Frontal cortex (tissue), 4 donors: ENCODE measurements at places on chromosomes 12 and 14. TPM values are rescaled to one million over a fixed set of nuclear protein-coding genes. Genes with fewer than 3 reads are reported as not detected.

The DCN gene
- total RNA-seq, result 41.6 TPM

The ASCL1 gene
- total RNA-seq, result 8.2 TPM

- DNase-seq, result no peak
Measured at GRCh38 chr14:88568196-88568595, 5.4 kb downstream of the ZC3H14 start.

DNA sequence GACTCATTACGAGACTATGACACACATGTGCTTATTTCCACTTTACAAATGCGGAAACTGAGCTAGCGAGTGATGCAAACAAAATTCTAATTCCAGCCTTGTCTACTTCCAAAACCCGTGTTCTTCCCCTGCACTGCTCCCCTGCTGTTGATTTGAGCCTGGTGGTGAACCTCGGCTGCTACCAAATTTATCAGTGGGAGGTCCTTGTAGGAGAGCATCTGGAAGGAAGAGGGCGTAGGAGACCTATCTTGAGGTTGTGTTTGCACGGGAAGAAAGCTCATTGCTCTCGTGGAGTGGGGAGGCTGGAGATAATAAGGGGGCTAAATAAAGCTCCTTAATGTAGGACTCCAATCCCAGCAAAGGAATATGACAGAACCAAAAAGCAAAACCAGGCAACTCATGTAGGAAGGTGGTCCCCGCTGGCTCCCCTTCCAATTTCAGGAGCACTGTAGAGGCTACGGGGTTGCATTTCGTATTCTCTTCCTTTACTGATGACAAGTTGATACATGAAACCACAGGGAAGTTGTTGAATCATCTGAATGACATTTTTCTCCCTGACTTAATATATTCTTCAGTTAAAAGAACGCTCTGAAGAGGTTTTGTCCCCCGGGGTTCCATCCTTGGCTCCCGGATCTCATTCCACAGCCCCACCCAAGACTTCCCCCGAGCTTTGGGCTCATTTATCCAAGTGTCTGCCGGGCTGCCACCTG, 52.6 kb downstream of the FZD10 start:
- DNase-seq, result no peak

The GUCY2C gene
- under 0.01 TPM for total RNA-seq

The PACS2 gene
- total RNA-seq, result 73.0 TPM

DNA sequence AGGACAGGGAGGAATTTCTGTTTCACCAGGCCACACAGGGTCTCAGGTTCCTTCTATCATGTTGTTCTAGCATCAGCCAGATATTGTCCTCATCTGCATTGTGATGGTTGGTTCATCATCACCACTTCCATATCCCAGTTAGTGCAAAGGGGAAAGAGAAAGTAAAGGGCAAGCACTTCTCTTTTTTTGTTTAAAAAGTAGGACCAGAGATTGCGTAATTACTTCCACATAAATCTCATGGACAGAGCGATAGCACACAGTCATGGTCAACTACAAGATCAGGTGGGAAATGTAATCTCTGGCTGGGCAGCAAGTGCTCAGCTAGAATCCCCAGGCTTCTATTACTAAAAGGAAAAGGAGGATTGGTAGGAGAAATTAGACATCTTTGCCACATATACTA, 155.1 kb downstream of the KIF21A start:
- no peak for DNase-seq

DNA sequence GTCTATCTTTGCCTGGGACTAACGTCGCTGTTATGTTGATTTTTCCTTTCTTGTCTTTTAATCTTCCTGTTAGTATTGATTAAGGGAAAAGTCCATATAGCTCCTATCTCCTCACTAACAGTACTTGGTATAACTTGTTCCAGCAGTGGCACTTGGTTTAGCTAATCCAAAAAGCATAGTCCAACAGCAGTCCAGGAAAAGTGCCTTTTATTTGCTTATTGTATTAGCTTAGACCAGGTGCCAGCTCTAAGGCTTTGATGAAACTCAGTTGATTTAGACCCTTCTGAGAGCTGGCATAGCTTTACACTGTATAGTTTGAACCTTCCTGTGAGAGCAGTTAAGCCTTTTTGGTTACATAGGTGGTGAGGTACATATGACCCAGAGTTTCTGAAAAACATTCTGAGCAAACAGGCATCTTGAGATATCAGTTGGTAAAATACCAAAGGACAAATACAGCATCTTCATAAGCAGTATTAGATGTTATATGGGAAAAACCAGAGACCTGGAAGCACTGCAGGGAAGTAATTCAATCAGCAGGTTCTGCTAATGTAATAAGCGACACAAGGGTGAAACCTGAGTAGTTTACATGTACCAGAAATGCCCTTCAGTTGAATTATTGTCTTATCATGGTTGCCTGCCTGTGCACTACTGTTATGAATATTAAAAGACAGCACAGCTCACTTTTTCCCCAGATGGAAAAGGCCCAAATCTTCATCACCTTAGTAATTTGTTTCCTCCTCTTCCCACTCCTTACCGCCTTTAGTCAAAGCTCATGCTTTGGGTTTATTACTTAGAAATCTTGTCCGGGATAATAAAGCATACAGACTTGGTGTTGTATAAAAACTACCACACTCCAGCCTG, 13.0 kb downstream of the PELI2 start:
- no peak for DNase-seq

The TMED10 gene
- total RNA-seq, result 108 TPM

The HDAC7 gene
- total RNA-seq, result 4.9 TPM

DNA sequence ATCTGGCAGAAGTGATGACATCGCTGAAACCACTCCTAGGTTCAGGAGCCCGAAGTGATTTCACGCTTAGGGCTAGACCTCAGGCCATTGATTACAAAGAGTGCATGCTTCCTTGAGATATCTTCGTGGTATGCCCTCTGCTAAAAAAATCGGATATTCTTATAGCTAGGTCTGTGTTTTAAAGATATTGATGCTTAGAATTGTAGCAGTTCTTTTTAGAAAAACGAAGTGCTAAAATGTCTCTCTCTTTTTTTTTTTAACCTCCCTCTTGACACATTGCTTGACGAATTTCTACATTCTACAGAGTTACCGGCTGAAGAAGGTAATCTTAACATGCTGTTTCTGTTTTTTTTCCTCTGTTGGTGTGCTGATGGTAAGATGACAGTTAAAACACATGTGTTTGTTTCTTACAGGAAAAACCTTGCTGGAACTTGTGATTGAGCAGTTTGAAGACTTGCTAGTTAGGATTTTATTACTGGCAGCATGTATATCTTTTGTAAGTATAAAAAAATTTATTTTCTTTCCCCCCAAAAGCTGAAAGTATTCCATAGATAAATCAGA, 1.3 kb downstream of the ATP2A2 start:
- no peak for DNase-seq

- DNase-seq, result no peak
Measured at GRCh38 chr14:85873006-85873405, 343.1 kb downstream of the FLRT2 start.

DNA sequence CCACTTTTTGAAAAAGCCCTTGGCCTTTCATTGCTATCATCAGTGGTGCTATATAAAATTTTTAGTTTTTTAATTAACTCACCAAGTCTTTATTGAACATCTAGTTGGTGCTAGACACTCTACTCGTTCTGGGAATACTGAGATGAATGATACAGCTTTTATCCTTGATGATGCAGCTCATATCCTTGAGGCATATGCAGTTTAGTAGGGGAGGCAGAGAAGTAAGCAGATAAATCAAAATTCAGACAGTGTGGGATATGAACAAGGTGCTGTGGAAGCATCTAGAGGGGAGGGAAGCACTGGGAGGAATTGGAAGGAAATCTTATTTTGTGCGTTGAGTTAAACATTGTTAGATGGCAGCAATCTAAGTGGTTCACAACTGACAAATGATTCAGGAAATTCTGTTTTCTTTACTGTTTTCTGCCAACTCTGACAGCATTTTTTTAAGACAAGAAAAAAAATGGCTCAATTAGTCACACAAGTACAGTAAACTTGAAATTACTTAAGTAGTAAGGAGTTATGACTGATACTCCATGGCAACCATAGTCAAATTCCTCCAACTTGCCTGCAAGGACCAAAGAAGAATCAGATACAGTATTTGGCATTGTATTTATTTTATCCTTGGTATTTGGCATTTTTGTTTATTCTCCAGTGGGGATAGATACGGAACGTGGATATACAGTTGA, 119.2 kb downstream of the TMTC2 start:
- no peak for DNase-seq

The IGF1 gene
- 2.9 TPM for total RNA-seq

DNA sequence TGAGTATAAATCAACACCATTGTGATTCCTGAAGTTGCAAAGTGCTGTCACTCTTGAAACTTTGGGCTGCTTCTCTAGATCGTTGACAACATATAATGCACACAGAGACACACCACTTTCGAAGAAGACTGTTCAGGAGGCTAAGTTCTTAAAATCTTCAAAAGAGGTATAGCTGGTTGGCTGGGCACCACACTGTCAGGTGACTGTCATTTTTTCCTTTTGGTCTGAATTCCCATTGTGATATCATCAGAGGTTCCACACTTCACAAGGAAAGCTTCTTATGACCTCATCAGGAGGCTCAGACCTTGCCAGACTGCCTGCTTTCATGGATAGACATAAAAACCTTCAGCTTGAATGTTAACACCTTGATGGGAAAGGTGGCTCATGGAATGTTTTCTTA, at the start of the genes CAPZA3 and PLCZ1:
CAPZA3 (plus strand) TSS at position 301 of the 400 bp plus-strand sequence. CDS start 150 bp downstream, outside the sequence.
PLCZ1 (minus strand) TSS at position 194 of the 400 bp plus-strand sequence. CDS start 641 bp downstream, outside the sequence.
- DNase-seq, result no peak

DNA sequence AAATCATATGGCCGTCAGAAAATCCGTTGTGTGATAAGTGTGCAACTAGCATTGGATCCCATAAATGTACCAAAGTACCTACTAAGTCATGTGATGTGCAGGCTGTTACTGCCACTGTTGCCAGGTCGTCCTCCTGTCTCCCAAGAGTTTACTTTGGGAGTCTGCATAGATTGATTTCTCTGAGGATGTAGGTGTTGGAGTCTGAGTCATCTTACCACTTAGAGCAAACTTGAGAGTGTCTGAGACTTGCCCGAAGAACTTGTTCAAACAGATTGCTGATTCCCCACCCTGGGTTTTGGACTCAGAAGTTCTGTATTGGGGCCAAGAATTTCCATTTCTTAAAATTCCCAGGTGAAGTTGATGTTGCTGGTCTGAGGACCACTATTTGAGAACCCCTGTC, 11.4 kb downstream of the TMX1 start:
- no peak for DNase-seq

DNA sequence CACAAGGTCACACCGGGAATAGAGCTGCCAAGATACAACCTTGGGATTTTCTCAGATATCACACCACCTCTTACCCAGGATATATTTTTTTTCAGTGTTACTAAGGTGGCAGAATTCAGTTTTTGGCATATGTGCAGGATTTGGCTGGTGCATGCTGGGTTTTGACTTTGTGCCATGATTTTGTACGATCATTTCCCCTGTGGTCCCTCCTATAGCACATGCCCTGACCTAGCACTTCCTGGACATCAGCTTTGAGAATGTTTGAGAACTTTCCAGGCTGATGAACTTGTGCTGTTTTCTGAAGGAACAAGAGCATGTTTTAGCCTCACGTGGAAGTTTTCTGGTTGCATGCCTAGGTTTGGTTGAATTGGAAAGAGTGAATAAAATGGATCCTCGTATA, 11.0 kb upstream of the TBPL2 start:
- DNase-seq, result no peak

DNA sequence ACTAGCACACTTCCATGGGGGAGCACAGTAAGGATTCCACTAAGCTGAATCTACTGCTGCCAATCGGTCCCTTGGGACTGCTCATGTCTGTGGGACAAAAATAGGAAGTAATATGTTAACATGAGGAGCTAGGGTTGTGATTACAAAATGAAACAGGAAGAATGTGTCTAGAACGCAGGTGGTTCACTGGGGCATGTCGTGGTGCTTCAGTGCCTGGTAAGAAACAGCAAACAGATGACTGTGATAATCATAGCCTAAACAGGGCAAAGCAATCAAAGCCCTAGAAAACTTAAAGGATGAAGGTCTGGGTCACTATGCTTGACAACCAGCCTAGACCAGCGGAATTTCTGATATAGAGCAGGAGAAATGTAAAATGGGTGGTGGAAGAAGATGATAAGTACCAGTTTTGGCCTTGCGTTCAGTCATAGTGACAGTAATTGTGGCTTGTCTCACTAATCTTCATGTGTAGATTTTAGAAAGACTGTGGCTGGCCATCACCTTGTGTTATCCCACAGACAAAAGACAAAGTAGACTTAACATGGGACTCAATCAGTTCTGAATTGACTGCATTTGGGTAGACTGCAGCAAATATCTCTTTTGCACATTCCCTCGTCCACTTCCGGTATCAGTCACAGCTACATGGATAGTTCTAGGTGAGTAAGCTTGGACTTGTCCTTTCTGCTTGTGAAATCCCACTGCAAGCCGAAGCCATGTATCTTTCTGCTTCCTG, 51.4 kb downstream of the WASHC3 start:
- no peak for DNase-seq

- DNase-seq, result no peak
Measured at GRCh38 chr12:115946092-115946491, 331.4 kb downstream of the MED13L start.

- DNase-seq, result no peak
Measured at GRCh38 chr12:120141336-120141735, 24.8 kb upstream of the RAB35 start.

The SLC2A3 gene
- total RNA-seq, result 50.5 TPM

- DNase-seq, result no peak
Measured at GRCh38 chr14:51682411-51682810, 30.7 kb downstream of the FRMD6 start.

DNA sequence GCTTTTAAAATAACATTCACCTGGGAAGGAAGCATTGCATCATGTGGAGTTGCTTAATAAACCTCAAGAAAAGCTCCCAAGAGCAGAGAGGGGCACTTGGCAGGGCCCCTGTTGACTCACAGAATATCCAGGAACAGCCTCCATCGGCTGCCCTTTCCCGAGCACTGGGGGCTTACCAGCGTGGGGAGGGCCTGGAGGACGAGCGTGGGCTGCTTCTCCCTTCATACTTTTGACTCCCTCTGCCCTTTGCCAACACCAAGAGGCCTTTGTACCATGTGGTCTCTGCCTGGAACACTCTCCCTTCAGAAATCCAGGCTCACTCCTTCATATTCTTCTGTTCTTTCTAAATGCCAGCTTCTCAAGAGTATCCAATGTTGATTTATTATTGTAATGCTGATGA, 492.1 kb upstream of the TMEM132C start:
- no peak for DNase-seq

DNA sequence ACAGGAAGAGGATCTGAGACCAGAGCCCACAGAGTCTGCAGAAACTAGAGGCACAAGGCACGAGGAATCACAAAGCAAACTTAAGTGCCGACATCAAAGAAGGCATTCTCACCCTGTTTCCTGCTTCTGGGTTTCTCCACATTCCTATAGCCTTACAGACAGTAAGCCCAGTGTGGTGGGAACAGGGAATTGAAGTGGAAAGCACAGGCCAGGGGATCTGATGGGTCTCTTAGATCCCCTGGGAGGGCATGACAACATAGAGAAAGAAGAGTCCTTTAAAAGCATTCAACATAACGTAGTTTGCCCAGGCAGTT, 75.6 kb upstream of the FRMD6 start:
- DNase-seq, result no peak
